Lower lobe of right lung (tissue), 2 donors: ENCODE measurements at places on chromosomes 7 and 10. TPM values are rescaled to one million over a fixed set of nuclear protein-coding genes. Genes with fewer than 3 reads are reported as not detected.

STEAP1B gene
- 1.5 TPM for total RNA-seq

EPO gene
- total RNA-seq = not detected

CXCL12 gene
- total RNA-seq = 73.8 TPM

PWWP2B gene
- 25.2 TPM for total RNA-seq

PKD2L1 gene
- 3.4 TPM for total RNA-seq

CRYGN gene
- not detected for total RNA-seq
